ENCODE measurements at places on chromosomes 12 and 14.

- no peak for DNase-seq
These were observed 59.1 kb upstream of the DCN start for GRCh38 chr12:91241756-91242155.

DNA sequence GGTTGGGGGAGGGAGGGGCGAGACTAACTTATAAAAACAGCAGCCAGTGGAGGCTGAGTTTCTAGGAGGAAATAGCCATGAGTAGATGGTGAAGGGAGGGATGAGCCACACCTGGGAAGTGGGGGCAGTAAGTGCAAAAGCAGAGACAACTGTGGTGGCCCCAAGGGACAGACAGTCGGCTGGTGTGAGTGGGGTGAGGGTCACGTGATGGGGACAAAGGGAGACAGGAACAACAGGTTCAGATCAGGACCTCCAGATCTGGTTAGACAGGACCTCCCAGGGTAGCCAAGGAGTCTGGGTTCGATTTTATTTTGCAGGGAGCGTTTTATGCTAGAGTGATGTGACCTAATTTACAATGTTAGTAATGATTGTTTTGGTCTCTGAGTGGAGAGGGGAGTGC, 8.6 kb downstream of the RPH3A start:
- no peak for DNase-seq

- no peak for DNase-seq
These were observed 54.0 kb upstream of the ATP2B1 start for GRCh38 chr12:89762498-89763170.

DNA sequence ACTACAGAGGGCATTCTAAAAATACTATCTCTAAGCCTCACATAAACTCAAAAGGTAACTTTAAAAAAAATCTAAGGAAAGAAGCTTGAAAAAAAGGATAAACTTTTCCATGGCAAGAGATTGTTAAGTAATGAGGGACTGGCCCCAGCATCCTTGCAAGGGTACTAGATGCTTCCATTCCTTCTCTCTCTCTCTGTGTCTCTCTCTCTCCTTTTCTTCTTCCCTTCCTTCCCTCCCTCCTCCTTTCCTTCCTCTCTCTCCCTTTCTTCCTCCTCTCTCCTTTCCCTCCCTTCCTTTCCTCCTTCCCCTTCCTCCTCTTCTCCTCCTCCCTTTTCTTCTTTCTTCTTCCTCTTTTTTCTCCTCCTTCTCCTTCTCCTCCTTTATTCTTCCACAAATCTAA, 23.8 kb downstream of the CNTN1 start:
- DNase-seq, result no peak

- no peak for DNase-seq
These were observed 250.3 kb upstream of the FBXO33 start for GRCh38 chr14:39682582-39682981.

DNA sequence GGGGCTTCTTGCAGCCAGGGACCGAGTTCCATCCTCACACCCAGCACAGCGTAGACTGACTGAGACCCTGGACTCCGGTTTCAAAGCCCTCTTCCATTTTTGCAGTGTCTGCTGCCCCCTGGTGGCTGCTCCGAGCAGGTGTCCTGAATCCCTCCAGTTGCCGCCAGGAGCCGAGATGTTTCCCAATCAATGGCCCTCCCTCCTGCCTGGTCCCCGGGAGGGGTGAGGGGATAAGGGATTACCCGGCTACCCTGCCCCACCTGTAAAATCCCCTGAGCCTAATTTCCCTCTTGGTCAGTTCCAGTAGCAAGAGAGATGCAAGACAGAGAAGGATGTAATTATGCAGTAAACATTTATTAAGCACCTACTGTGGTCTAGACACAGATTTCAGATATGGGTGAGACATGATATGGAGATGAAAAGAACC, 55.0 kb downstream of the PHETA1 start:
- DNase-seq, result no peak

DNA sequence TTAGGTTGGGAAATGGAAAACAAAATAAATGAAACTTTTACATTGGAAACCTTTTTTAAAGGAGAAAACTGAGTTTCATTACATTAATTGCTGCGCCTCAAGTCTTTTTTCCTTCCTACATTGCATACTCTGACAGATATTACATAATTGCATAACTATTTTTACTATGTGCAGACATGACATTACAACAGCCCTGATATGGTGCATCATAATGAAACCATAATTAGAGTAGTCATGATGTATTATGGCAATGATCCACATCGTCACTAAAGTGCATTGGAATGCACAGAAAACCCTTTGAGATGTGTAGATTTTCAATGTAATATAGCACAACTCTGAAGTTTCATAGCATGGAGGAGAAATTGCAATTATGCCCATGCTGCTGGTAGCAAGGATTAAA, 217.8 kb upstream of the NPAS3 start:
- DNase-seq, result no peak

DNA sequence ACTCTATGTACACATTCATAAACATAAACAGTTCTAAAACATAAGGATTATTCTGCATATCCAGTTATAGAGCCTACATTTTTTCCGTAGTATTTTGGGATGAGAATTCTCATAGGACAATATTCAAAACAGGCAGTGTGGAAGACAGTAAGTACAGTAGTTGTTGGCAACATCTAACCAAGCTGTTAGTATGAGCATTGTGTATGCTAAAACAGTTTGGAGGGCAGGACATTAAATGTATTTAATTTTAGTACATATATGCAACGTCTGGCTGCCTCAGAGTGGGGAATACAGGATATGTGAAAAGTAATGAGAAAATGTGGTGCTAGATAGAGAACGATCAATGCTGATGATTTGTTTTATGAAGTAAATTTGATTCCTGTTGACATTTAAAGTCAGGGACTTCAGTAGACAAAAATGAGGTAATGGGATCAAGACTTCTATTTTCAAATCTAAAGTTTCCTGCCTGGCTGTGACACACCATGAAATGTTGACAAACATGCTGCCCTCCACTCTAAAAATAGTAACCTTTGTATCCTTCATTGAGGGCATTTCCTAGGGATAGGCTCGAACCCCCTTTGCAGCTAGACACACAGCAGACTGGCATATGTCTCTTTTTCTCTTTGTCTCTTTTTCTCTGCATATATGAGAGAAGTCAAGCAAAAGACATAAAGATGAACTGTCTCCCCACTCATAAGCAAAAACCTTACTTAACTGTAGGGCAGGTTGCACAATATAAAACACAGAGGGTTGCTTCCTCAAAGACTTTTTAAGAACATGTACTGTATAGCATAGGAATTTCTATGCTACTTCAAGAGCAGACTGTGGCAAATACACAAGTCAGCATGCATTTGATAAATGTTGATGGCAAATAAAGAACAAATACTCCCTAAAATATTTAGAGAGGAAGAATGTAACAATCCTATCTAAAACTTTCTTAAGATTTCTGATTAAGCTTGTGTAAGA, 75.5 kb upstream of the GTF2A1 start:
- DNase-seq, result no peak

DNA sequence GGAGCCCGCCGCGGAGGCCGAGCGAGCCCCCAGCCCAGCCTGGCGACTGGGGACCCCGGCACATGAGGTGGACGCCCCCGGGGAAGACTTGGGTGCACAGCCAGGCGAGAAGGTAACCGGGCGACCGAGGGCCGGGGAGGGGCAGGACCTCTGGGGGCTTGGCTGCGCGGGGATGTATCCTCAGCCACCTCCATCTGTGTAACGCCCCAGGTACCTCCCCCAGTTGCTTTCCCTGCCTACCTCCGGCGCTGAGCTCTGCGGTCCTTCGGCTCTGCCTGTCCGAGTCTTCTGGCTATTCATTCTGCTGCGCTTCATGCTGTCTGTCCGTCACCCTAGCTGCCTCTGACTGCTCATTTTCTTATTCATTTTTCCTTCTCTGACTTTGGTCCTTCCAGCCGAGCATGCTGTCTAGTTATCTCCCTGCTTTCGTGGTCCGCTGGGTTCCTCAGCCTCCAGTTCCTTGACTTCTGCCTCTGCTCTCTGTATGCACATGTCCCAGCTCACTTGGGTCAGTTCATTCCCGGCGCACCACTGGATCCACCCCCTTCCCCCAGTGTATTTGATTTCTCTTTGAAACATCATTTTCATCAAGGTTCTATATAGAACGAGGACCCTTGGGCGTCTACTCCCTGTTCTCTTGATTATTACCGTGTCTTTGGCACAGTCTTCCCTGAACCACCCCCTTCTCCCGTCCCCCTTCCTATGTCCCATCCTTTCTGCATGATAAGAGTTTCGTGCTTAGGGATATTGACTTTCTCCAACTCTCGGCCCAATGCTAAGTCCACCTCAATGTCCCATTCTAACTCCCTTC, 612 bp downstream of the PHC1 start:
- no peak for DNase-seq

- DNase-seq, result no peak
These were observed 35.3 kb downstream of the MSRB3 start for GRCh38 chr12:65313719-65314317.

- no peak for DNase-seq
These were observed 122.9 kb upstream of the ATP2B1 start for GRCh38 chr12:89831310-89832095.

DNA sequence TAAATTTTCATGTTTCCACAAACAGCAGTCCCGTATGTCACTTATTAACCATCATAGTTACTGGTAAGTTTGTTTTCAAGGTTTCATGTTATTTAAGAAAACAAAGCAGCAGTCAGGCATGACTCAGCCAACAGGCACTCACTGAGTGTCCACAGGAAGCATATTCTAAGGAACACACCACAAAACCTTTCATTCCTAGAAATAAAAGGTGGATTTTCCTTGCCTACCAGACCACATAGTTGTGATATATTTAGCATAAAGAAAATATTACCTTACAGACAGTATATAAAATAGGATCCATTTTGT, 143.3 kb upstream of the AVPR1A start:
- DNase-seq, result peak; percentile 77

GRCh38 chr12:45203767-45204166, 12.1 kb upstream of the ANO6 start:
- DNase-seq, result no peak

GRCh38 chr12:2298556-2299200, 245.9 kb downstream of the CACNA1C start:
- DNase-seq, result no peak

DNA sequence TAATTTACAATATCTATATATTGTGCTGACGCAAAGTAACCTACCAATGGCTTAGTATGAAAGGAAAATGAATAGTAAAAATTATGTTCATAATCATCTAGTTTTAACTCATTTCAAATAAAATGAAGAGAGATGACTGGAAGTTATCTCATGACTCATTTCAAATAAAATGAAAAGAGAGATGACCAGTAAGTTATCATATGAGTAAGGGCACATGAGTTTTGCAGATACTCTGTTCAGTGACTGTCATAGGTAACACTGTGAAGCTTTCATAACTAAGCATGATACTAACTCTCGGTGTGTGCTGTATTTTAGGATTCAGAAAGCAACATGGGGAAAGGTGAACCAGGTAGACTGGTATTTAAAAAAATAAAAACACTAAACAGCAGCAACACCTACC, 364.5 kb upstream of the DIO2 start:
- DNase-seq, result no peak

DNA sequence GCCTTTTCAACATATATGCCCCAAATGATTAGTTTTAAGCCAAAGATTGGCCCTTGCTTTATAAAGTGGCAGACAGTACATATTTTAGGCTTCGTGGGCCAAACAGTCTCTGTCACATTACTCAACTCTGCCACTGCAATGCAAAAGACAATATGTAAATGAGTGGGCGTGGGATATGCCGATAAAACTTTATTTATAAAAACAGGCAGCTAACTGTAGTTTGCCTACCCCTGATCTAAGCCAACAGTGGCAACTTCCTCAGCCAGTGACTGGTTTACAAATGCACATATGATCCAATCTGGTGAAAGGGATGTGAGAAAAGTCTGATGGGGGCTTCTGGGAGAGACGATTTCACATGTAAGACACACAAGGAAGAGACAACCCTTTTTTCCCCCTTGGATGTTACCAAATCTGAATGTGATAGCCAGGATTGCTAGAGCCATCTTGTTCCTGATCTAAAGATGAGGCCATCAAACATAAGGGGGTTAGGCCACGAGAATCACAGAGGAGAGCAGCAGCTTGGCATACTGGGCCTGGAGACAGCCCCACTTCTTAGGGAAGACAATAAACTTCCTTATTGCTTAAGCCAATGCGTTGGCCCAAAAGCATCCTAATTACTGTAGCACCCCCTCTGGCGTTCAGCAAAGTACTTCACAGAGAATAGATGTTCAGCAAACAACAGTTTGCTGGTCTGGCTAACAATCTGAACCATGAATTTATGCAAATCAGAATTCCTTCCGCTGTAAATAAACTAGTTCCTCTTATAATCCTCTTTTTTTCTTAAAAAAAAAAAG, 75.2 kb upstream of the TMCC3 start:
- no peak for DNase-seq

DNA sequence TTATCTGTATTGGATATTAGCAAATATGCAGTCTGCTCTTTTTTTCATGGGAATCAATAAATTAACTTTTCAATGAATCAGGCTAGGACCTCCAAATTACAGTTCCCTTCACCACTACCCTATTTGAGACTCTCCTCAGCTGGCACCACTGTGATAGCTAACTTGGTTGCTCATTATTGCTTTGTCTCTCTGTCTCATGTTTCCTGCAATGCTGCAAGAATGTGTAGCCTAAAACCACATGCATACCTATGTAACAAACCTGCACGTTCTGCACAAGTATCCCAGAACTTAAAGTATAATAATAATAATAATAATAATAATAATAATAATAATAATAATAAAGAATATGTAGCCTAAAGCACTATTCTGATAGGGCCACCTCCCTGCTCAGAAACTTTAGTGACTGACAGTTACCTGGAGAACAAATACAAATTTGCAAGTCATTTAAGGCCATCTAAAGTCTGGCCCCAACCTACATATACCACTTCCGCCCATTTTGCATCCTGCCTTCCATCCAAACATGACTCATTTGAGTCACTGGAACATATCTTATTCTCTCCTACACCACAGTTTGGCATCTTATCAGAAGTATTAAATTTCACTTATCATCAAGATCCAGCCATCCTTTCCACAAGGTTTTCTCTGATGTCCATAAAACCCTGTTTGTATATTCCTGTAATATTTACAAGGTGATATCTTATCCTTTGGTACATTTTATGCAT, 215.1 kb downstream of the LRRK2 start:
- no peak for DNase-seq

GRCh38 chr12:1080520-1081223, 89.6 kb downstream of the ERC1 start:
- no peak for DNase-seq

DNA sequence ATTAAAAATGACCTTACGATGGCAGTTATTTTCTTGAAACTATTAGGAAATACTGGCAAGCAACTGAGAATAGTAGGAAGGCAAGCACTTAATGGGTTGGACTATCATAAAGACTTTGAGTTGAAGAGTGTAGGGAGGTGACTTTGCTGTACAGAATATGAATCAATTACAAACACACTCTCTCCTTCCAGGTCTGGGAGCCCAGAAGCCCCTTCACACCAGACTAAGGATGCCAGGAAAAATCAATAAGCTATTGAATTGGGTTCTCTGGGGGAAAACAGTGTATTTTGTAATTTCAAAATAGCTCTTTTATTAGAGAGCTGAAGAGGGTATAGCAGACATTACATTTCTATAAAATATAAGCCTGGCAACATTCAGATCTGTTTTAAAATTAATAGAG, 736.4 kb downstream of the NOVA1 start:
- no peak for DNase-seq

GRCh38 chr14:104732931-104733681, 9.1 kb downstream of the ADSS1 start:
- no peak for DNase-seq
